KBM-7 (cell line): ENCODE measurements at places on chromosomes 1 and 21.

DNA sequence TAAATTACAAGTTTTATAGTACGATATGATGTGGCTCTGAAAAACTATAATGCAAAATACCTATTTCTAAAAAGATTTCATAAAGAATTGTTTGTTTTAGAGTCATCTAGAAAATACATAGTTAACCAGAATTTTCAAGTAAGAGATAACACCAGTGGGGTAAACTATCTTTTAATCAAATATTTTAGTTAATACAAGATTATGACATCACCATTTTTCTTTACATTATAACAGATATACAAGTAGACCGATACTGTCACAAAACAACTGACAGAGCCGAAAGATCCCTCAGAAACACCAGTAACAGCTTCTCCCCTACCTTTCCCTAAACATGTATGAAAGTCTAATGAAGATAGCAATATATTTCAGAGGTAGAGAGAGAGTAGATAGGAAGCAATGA is 54.2 kb downstream of the EPS15 start:
- DNase-seq = no peak

DNA sequence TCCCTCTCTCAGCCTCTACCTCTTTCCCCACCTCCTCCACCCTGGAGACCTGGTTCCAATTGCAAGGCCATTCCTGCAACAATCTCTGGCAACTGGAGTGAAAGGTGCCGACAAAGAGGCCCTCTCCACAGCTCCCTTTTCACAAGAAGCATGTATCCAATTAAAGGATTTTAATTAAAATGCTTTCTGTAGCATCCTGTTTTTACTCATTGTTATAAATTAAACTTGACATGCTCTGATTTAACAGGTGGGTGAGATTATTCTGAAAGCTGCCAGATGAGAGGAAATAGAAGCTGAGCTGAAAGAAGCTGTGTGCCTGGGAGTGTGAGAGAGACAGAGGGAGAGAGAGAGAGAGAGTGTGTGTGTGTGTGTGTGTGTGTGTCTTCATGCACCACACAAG is 160.5 kb downstream of the TBX15 start:
- DNase-seq = no peak

DNA sequence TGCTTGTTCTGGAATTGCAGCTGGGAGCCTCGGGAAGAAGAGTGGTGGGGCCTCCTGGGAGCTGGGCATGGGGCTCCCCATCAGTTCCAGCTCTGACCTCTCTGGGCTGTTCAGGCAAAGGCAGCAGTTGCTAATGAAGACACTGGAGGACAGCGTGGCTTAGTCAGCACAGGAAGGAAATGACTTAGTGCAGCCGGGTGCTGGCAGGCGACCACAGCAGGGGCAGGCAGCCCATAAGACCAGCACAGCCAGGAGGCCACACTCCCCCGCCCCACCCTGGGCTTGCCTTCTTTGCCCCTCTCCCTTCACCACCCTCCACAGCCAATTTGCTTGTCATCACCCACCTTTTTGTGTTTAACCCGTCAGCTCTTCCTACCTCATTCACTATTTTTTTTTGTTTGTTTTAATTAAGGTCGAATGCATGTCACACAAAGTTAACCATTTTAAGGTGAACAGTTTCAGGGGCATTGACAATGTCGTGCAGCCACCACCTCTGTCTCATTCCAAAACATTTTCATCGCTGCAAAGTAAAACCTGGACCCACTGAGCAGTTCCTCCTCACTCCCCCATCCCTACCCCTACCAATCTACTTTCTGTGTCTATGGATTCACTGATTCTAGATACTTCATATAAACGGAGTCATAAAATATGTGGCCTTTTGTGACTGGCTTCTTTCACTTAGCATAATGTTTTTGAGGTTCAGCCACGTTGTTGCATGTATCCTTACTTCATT is 10.9 kb downstream of the OLIG2 start:
- DNase-seq = peak; percentile 90

GRCh38 chr1:86110451-86111129 is 46.0 kb downstream of the COL24A1 start:
- no peak for DNase-seq

- no peak for DNase-seq
Measured at GRCh38 chr1:18480315-18481189, at the start of gene KLHDC7A. Gene KLHDC7A (plus strand): TSS chr1:18480930. CDS start chr1:18480982, 52 bp downstream.

DNA sequence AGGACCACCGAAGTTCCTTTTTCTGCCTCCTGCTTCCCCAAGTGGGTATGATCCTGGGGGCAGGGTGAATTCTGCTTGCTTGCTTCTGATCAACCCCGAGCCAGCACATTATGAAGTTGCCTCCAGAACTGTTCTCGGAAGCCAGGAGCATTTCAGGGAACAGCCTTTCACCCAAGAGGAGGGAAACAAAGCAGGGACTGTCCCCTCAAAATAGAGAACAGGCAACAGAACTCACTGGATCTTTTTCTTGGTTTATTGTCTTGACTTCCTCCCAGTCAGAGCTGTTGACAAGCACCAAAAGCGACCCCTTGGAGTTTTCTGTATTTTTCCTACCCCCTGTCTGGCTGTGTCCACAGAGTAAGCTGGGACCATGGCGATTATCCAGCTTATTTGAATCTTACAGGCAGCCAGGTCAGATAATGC is 258.3 kb upstream of the SGIP1 start:
- DNase-seq = peak; percentile 53

GRCh38 chr1:42005530-42005929 is 86.8 kb upstream of the HIVEP3 start:
- DNase-seq = no peak

- no peak for DNase-seq
Measured at GRCh38 chr1:54124472-54124871, 28.3 kb downstream of the CDCP2 start.
